ENCODE measurements at places on chromosomes 16 and 17. TPM values are rescaled to one million over a fixed set of nuclear protein-coding genes. Genes with fewer than 3 reads are reported as not detected.
A peak's percentile ranks its signal among the peaks of the same experiment; 100 is the strongest.

Gene COX6A2
- total RNA-seq, result 1,093 TPM

DNA sequence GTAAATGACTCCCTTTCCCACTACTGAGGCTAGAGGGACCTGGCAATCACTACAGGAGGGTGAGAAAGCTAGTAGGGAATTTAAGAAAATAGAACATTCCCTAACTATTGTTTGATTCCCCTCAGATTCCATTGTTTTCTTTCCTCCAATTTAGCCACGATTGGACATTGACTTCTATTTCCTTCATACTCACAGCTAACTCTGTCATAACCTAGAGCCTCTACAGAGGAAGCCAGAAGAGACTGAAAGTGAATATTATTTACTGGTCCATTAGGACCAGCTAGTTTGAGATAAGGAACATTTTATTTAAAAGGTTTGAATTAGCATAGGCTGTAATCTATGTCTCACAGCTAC is 14.9 kb downstream of the SNF8 start:
- DNase-seq, result no peak

DNA sequence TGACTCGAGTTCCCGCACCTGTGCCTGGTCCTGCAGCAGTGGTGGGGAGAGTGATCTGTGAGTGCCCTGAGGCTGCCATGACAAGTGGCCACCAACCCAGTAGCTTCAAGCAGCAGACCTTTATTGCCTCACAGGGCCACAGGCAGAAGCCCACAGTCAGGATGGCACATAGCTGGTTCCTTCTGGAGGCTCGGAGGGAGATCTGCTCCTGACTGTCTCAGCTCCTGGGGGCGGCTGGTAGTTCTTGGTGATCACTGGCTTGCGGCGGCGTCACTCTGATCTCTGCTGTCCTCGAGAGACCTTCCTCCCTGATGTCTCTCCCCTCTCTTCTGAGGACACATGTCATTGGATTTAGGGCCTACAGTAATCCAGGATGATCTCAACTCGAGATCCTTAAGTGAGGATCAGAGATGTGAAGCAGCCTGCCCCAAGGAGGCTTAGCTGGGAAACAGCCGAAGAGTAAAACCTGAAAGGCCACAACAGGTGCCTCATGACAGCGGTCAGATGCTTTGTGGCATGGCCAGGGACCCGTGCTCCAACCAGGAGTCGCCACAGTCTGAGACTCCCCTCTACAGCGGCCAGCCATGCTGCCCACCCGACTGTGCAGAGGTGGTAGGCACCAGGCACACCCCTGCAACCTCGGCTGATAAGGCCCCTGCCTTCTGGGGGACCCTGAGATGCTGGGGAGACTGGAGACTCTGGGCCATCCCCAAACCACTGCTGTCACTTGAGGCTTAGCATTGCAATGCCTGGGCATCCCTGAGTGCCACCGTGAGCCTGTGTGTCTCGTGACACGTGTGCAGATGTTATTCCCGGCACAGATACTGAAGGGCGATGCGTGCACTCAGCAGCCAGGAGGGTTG is 30.0 kb upstream of the SLC38A10 start:
- DNase-seq, result no peak

- peak; percentile 97 for DNase-seq
These were observed at the start of gene SLC16A5 for GRCh38 chr17:75087558-75088453. Gene SLC16A5 (plus strand): TSS chr17:75087954. CDS start chr17:75093637, 5,683 bp downstream.

GRCh38 chr17:521561-522325 is 169.1 kb upstream of the RPH3AL start:
- no peak for DNase-seq

DNA sequence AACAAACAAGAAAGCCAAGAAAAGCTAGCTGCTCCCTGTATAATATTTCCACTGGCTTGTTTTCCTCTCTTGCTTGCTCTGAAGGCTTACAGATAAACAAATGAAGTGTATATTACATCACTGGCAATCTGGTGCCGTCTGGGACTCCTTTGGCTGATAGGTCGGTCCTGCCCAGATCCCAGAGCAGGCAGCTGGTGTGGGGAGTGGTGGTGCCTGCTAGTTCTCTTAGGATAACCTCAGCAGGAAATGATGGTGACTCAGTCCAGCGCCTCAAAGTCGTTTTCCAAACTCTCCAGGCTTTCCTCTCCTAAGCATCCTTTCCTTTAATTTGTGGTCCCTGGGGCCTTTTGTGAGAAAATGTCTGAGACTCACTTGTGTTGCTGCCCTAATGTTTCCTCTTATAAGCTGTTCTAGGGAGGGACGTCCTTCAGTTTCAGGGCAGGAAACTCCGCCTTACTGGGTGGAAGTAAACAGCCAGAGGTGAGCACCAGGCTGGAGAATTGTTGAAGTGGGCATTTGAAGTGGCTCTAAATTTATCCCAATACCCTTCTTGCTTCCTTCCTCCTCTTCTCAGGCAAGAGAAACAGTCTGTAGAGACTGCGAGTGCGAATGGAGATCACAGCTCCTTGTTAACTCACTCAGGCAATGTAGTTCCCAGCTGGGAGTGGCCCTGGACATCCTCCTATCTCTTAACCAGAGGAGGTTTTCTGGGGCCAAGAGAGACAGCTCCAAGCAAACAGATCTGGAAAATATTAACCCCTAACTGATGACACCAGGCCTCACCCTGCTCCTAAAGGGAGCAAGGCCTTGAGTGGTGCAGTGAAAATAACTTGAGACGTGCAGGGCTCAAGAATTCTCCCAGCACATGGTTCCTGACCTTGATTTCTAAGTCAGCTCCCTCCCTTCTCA is 34.9 kb downstream of the CD300LF start:
- DNase-seq, result peak; percentile 86
